Epithelial cell of esophagus (primary cell): ENCODE measurements at places on chromosomes 5 and 9.

GRCh38 chr9:111762556-111762955 is 32.2 kb downstream of the SHOC1 start:
- no peak for DNase-seq

DNA sequence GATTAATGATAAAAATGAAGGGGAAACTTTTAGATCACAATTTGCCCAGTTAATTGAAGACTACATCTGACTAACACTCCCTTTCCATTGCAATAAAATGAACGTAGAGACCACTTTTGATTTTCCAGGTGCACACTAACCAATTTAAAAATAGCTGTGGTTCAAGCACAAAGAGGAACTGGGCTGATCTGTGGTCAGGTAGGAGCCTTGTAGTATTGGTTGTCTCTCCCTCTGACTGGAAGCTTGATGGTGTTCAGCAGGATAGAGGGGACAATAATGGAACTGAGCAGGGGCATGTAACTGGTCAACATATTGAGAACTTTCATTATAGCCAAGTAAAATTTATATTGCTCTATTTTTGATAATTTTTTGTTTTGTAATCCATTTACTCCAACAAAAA is 886.8 kb upstream of the SEMA6A start:
- no peak for DNase-seq

DNA sequence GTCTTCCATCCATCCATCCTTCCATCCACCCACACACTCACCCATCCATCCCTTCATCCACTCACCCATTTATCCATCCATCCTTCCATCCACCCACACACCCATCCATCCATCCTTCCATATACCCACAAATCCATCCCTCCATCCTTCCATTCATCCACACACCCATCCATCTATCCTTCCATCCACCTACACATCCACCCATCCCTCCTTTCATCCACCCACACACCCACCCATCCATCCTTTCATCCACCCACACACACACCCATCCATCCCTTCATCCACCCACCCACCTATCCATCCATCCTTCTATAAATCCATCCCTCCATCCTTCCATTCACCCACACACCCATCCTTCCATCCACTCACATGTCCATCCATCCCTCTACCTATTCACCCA is 23.6 kb downstream of the DRD1 start:
- DNase-seq, result no peak

DNA sequence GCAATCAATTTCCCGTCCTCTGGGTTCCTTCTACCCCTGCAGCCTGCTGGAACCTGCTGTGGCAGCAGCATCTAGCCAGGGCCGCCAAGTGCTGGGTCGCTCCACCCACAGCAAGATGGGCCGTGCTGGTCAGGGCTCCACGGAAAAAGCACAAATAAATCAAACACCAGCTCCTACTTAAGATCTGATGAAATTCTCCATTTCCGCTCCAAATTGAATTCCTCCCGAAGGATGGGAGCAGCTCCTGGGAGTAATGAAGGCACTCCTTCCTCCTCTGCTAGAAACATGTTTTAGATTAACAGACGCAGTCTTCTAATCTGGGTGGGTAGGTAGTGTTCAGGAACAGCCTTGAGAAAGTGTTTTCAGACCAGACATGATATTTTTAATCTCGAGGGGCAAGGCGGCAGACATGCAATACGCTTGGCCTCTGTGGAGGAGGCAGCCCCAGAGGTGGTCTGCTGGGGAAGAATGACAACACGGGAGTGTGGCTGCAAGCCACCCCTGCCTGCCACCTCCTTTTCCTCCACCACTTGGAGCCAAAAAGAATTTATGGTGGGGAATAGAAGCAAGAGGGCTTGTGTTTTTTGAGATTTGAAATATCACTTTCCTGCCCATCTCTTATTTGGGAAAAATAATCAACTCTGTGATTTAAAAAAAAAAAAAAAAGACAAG is 194.1 kb downstream of the AOPEP start:
- peak; percentile 32 for DNase-seq

- DNase-seq, result no peak
These were observed 98.1 kb upstream of the CCDC112 start for GRCh38 chr5:115394531-115394930.

DNA sequence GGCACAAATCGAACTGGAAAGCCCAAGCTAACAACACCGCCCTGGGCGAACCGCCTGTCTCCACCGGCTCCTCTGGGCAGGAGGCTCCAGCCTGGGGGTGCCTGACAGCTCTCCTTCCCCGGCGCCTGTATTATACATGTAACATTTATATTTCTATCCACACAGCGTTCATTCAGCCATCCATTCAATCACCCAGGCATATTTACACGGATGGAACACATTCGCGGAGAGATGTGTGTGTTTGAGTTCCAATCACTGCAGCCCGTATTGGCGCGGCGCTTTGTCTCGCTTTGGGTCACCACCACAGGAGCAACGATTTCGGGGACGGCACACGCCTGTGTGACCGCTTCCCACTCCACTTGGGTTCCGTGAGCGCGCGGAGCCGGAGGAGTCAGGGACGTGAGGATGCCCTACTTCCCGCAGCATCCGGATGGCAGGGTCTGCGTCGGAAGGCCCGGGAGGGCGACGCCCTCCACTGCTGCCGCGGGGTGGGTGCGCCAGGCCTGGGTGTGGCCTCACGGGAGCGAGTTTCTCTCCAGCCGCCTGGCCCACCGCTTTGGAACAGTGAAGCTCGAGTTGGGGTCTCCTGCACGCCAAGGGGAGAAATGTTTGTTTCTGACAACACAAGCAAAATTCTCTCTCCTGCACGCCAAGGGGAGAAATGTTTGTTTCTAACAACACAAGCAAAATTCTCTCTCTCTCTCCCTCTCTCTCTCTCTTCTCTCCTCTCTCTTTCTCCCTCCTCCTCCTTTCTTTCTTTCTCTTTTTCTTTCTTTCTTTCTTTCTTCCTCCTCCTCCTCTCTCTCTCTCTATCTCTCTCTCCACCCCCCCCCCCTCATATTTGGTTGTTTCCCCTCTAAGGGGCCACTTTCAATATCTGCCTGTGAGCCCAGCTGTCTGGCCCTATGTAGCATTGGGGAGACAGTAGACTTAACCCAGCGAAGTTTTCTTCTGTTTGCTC is 1.1 kb upstream of the SV2C start:
- DNase-seq, result no peak

- no peak for DNase-seq
These were observed 34.0 kb downstream of the GLT6D1 start for GRCh38 chr9:135605238-135605781.

- peak; percentile 21 for DNase-seq
These were observed 248.5 kb upstream of the TUT7 start for GRCh38 chr9:86602715-86603114.

DNA sequence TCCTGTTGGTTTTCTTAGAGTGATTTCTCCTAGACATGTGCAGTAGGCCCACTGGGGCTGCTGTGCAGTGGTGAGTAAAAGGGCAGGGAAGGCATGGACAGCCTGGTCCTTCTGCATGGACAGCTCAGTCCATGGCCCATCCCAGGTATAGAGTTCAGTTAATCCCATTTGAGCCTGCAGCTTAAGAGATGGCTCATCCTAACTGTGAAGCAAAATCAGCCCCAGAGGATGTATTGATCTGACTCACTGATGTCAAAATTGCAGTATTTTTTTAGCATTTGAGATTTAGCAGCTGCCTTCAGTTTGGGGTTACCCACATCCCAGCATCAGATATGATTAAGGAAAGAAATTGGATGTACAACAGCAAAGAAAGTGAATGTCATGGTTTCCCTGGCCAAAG is 93.4 kb downstream of the PDE6A start:
- DNase-seq, result peak; percentile 16

- peak; percentile 27 for DNase-seq
These were observed 217.4 kb upstream of the ADAMTSL1 start for GRCh38 chr9:18256568-18256967.

- peak; percentile 51 for DNase-seq
These were observed 10.9 kb downstream of the PTCH1 start for GRCh38 chr9:95505717-95506427.

DNA sequence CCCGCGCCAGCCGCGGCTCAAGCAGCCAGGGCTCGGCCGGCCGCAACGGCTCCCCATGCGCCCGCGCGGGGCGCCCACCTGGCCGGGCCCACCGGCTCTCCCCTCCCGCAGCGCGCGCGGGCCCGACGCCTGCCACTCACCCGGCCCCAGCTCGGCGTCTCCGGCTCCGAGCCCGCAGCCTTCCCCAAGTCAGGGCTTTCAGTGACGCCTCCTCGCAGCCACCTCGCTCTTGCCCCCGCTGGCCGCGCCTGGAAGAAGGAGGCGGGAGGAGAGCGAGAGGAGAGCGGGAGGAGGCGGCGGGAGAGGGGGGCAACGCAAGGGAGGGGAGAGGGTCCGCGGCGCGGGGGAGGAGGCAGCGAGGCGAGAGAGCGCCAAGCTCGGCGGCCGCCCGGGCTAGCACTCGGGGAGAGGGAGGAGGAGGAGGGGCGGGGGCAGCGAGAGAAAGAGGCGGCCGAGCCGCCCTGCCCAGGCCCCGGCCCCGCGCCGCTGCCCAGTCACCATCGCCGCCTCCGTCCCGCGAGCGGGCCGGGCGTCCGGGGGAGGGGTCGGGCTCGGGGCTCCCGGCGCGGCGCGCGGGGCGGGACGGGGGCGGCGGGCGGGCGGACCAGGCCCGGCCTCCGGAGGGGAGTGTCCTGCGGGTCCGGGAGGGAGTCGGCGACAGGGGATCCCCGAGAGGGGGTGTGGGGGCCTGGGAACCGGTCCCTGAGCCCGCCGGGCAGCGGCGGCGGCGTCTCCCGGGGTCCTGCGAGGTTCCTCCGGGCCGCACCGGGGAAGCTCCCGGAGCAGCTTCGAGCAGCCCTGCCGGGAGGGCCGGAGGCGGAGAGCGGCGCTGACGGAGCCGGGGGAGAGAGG is at the start of gene LHFPL2:
LHFPL2 (minus strand) TSS at position 414 of the 852 bp plus-strand sequence. CDS start 138,559 bp downstream, outside the sequence.
- peak; percentile 61 for DNase-seq
